ENCODE measurements at places on chromosomes 7 and 10.

- no peak for DNase-seq
Observed at GRCh38 chr7:107302250-107302847, 133.5 kb downstream of the HBP1 start.

GRCh38 chr10:43043773-43044447 is 33.0 kb upstream of the RET start:
- DNase-seq: no peak

DNA sequence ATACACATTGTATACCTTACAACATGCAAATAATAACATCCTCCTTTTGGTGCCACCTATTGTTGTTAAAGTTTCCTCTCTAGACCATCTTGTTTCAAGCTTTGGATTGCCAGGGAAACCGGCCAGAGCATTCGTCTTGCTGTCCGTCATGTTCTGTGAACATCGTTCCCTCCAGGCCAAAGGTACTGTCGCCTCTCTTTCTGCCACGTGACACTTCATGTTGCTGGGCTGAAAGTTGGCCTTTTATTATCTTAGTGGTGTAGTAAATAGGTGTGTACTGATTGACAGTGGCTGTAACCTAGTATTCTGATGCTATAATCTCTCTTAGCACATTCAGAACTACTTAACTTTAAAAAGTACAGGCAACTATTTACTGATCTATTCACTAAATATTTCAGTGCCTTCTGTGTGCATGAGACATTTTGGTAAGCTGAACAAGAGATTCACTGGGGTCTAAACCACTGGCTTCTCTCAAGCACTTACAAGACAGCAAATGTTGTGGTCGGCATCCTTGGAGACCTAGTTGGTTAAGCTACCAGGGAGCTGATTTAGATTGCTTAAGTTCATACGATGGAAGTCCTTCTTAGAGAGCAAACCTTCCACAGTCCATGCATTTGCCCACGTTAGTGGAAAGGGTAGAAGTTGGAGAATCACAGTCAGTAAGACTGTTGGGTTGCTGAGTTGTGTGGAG is 52.4 kb downstream of the SHH start:
- DNase-seq: no peak

- no peak for DNase-seq
Observed at GRCh38 chr10:76080451-76080850, 649.0 kb downstream of the LRMDA start.

DNA sequence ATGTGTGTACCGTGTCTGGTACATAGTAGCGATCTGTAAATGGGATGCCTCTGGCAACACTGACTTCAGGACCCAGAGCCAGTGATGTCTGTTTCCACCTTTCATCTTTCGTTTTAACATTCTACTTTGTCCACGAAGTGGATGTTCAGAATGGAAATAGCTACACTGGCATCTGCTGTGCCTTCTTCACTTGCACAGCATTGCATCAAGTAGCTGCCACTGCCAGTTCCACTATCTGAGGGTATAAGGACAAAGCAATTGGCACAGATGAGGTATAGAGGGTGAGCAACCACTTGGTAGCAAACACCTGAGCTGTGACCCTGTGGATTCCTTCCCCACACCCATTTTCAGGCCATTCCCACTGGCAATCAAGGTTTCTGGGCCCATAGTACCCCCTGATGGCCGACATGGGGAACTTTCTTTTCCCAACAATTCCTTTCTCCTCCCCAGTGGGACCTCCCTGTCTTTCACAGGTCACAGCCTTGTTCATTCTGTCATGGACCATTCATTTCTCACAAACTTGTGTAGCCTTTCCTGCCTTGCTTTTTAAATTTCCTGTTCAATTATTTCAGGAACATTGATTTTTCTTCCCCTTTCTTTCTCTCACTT is 4.0 kb downstream of the ITGA8 start:
- peak; percentile 22 for DNase-seq

- no peak for DNase-seq
Observed at GRCh38 chr7:119994928-119995327, 278.0 kb upstream of the KCND2 start.

DNA sequence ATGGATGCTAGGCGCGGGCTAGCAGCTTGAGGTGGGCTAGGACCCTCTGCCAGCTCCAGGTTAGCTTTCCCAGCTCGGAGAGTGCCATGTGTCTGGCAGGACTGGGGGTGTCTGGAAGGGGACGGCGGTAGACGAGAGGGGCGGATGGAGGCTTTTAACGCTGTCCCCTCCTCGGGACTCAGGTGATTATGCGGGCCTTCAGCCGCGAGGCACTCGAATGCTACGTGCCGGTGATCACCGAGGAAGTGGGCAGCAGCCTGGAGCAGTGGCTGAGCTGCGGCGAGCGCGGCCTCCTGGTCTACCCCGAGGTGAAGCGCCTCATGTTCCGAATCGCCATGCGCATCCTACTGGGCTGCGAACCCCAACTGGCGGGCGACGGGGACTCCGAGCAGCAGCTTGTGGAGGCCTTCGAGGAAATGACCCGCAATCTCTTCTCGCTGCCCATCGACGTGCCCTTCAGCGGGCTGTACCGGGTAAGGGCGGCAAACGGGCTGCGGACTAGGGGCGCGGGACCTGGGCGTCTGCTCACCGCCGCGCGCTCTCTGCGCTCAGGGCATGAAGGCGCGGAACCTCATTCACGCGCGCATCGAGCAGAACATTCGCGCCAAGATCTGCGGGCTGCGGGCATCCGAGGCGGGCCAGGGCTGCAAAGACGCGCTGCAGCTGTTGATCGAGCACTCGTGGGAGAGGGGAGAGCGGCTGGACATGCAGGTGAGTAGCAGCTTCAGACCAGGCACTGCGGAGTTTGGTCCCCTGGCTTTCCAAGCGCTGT is 1.1 kb downstream of the CYP26A1 start:
- DNase-seq: peak; percentile 28

DNA sequence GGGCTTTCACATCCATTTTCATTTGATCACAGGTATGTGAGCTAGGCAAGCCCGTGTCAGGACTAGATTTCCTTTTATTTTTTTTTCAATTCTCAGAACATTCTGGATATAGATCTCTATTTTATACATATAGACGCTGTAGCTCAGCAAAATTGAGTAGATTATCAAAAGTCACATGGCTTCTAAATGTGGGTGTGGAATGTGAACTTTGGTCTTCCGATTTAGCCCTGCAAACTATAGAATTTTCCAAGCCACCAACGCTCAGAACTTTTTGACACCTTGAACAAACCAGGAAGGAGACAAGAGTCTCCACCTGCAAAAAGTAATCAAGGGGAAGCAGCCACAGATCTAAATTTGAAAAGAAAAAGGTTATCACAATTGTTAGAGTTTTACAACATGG is 15.9 kb upstream of the FFAR4 start:
- DNase-seq: no peak

GRCh38 chr7:82559193-82559805 is 115.7 kb upstream of the CACNA2D1 start:
- DNase-seq: no peak

DNA sequence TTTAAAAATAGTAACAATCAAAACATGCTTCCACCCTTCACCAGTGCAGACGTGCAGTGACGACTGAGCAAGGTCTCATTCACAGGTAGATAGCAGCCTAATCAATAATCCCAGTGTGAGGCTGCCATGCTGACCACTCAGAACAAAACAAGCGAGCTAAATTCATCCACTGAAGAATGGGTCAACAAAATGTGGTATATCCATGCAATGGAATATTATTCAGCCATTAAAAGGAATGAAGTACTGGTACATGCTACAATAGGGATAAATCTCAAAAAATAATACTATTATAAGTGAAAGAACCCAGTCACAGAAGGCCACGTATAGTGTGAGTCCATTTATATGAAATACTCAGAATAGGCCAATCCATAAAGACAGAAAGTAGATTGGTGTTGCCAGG is 74.0 kb downstream of the PTPRE start:
- DNase-seq: no peak

DNA sequence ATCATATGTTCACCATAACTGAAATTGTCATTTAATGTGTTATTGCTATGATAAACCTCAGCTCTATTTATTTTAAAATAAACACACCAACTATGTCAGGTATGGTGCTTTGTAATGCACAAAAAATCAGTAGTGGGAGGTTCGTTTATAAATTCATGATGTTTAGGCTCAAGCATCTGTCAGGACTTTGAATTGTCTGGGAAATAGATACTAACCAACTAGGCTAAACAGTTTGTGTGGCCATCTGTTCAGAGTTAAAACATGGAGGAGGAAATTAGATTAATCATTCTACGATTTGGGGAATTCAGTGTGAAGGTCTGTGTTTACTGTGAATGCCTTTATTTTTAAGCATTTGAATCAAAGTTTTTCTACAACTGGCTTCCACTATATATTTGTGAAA is 212.6 kb upstream of the FZD8 start:
- DNase-seq: no peak
